ENCODE measurements at places on chromosomes 12 and 14.
A peak's percentile ranks its signal among the peaks of the same experiment; 100 is the strongest.

DNA sequence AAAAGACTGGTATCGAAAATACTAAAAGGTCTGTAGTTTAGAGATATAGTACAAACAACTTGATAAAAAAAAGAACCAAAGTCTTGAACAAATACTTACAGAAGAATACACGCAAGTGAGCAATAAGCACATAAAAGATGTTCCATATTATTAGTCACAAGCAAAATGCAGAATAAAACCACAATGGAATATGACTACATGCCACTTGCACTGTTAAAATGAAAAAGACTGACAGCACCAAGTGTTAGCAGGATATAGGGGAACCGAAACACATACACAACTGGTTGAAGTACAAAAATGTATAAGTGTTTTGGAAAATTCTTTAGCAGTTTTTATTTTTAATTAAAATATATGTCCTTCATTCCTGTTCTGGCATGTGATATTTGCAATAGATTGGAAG lies 3.6 kb downstream of the CLEC2A start:
- DNase-seq, result no peak

DNA sequence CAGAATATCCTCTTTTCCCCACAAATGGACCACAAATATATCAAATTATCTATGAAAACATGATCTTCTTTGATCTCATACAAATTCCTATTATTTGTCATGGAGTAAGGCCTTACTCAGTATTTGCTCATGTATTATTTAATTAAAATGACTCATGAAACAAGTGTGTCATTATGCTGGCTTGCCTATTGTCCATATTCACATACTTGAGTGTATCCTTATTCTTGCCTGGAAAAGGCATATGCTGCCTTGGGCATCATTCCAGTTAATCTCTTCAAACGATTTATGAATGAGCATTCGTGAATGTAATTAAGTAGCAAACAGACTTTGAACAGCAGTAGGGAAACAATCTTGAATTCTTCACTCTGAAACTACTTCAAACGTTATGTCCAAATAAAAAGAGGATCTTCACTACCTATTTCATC lies 22.6 kb upstream of the SNRPF start:
- DNase-seq, result no peak

DNA sequence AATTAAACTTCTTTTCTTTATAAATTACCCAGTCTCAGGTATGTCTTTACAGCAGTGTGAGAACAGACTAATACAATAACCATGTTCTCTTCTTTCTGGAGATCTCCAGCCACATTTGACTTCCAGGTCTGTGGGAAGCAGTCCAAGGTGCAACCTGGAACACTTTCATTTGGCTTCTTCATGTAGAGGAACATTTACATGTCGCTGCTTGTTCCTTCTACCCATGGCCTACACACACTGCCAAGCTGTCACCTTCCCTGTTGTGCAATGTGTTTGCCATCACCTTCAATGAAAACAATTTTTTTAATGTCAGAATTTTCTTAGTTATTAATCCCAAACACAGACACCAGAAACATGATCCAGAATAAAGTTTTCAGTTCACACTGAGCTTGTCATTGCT lies 104.7 kb downstream of the PRKCH start:
- no peak for DNase-seq

DNA sequence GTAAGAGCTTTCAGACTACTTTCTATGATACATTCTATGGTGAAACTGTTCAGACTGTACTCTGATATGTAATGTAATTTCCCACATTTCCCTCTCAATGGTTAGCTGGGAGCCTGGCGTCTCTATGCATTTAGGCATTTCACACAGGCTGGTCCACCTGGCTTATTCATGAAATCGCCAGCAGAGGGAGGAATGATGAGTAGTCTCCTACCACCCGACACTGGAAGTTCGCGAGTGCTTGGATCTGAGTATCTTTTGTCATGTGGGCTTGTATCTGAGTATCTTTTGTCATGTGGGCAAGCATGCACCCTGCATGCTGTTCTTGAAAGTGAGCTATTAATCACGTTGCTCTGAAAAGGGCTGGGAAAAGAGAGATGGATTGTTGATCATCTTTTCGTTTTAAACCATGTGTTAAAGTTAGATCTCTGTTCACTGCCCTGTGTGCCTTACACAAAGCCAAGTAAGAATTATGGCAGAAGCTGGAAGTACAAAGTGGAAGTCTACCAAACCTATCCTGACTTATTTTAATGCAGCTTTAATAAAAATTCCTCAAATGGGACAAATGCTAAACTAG lies 235.0 kb downstream of the ATP23 start:
- DNase-seq, result no peak

DNA sequence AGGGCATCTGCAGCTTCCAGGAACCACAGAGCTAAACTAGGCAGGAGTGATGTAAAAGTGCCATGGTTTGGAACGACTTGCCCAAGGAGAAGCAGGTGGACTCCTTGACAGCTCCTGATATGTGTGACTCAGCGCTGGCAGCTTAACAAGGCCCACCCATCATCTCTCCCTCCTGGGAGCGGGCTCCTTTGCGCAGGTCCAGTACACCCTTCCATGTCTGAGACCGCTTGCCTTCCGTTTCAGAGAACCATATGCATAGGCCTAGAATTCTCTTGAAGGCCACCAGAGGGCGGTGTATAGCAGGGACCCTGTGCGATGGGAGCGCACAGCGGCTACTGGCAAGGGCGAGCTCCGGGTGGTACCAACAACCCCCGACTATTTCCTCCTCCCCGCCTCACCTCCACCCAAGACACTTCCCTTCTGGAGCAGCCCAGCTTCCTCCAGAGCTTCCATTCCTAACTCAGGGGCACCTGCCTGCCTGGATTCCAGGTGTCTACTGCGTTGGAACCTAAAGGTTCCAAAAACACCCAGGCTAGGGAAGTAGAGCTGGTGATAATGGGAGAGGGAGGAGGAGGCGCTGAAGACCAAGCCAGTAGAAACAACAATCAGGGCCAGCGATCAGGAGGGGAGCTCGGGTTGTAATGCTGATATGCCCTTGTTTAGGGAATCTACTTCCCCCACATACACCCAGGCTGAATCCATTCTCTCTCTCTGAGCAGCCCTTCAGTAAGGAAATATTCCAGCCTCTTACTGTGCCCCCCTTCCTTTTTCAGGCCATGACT lies 6.3 kb downstream of the DHH start:
- DNase-seq, result peak; percentile 72

GRCh38 chr12:91974541-91975085 lies 171.0 kb downstream of the BTG1 start:
- no peak for DNase-seq

- no peak for DNase-seq
Observed at GRCh38 chr14:55518391-55518790, 61.6 kb upstream of the KTN1 start.

DNA sequence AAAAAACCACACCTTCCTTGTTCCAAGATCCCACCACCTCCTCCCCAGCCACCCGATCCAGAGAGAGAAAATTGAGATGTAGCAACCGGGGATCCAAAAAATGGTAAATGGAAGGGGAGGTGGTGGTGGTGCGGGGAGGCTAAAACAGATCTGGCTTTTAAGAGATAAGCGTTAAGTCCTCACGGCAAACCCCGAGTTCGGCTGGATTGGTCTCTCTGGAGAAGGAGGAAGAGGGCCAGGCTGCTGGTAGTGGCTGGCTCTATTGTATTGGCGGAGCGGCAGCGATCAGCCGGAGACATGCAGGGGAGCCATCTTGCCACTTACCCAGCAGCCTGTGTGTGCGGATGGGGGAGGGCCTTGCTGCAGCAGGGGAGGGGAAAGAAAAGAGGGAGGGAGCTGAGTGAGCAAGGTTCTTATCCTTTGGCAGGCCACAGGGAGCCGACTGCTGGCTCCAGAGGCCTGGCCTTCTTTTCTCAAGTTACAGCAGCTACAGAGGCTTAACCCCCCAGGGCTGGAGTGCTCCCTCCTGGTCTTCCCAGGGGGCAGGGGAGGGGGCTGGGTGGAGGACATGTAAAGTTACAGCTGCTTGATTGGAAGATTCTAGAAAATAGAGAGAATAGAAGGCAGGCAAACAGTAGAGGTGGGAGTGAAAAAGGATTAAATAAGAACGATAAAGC lies 14.1 kb upstream of the CDH24 start:
- DNase-seq, result peak; percentile 60

GRCh38 chr12:53120685-53121525 lies 17.6 kb downstream of the SOAT2 start:
- DNase-seq, result no peak

DNA sequence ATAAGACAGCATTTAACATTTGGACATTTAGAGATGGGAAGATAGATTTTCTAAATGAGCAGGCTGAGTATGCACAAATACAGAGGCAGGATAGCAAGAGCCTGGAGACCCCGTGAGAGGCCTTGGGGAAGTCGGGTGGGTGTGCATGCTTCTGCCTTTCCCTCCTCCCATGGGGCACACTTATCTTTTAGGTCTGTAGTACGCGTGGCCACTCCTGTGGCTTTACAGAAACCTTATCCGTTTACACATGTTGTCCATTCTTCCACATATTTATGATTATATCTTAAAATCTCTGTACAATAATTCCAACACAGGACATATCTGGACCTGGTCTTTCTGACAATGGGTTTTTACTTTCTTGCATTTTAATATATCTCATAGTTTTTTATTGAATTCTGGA lies 33.6 kb downstream of the GYS2 start:
- no peak for DNase-seq

DNA sequence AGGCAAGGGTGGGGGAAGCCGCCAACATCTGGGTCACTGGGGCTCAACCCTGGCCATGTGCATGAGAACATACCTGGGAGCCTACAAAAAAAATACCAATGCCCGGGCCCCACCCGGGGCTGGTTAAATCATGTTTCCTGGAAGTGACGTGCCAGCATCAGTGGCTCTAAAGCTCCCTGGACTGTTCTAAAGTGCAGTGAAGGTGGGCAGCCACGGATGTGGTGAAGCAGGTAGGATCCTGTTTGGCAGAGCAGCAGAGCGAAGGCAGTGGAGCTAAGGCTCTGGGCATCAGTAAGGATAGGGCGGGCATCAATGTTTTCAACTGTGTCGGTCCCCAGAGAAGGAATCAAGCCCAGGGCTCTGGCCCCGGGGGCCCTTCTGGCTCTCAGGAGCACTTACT lies 525 bp upstream of the GPR68 start:
- no peak for DNase-seq

DNA sequence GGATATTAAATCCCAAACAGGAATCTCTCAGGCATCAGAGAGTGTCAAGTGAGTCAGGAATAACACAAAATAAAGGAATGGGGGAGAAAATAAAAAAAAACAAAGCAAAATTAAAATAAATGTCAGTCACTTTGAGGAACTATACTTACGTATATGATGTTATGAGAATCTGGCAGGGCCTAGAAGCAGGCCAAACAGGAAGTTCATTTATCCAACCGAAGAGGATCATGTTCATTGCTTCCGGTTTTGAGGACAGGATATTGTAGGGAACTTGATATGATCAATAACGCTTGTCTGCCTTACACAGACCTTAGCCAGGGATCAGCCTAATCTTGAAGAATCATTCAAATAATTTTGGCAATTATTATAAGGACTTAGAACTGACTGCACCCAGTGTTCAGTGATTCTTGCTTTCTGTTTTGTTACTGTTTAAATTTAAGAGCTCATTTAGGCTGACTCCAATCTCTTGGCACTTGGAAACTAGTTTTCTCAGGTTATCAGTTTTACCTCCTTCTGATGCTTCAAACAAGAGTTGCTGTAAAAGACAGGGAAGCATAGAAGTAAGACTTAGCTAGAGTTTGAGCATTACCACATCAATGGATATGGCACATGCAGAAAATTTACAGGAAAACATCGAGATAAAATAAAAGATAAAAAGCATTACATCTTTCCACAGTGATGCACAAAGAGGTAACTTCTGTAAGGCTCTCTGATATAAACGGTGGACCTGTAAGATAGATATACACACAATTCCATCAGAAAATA lies 53.4 kb downstream of the ZFC3H1 start:
- no peak for DNase-seq

GRCh38 chr12:121915841-121916321 lies 2.5 kb upstream of the CFAP251 start:
- no peak for DNase-seq

DNA sequence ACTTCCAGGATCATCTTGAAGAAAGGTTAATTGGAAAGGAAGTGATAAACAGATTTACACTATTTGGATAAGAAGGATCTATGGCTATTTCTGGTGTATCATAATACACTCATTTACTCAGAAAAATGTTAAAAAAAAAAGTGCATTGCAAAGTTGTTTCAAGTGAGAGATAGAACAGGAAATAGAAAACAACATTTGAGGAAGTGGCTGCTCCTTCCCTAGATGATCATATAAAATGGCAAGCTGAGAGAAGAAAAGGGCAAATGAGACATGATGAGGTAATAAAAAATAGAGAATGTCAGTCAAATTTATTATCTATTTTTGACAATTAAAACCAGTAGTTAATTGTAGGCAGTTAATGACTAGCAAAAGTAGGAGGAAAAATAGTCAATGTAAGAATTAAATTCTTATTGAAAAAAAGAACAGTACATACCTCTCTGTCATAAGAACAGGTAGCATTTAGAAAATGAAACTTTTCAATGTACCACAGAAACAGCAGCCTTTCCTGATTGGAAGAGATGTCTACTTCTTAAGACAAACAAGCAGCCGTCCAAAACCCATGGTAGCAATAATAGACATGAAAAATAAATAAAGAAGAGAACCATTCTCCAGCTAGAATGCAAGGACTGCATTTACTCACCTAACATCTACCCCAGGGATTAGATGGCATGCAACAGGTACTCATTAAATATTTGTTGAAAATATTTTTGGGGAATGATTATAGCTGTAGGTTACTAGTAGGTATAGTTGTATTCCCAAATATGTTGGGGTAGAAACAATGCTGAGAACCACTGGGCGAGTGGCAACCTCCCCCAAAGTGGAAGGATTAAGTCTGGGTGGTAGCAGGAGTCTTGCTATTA lies 63.9 kb upstream of the GRIP1 start:
- DNase-seq, result peak; percentile 62

DNA sequence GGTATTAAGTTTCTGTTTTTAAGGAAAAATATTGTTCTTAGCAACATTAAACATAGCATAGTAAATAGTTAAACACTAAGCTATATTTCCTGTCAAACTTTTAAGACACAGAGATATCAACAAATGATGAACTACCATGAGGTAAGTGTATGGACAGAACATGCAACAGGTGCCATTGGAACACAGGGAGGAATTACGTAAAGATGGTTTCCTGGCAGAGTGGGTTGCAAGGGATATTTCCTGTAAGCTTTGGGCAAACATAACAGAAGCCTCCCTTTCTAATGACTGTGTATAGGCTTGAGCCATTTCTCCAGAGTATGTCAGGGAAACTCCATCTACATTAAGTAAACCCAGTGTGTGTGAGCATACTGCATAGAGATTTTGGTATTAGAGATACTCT lies 31.7 kb upstream of the HELB start:
- no peak for DNase-seq

GRCh38 chr12:27619308-27619707 lies 76.9 kb upstream of the REP15 start:
- no peak for DNase-seq

- no peak for DNase-seq
Observed at GRCh38 chr12:50441763-50442162, 41.1 kb downstream of the LARP4 start.
